ENCODE measurements at places on chromosomes 5 and 9.

DNA sequence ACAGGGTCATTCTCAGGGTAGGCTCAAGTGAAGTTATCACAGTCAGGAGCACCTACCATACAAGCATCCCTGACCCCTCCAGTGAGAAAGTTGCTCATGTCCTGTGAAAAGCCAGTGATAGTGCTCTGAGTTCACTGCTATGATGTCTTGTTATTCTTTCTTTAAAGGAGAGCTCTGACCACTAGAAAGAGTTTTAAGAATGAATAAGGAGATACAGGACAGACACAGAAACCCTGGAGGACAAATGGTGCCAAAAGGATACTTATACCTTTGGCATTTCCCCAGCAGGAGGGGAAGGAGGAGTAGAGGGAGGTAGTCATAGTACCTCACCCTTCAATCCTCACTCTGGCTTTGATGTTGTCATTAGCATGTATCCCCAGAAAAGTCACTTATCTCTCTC is 84.0 kb upstream of the AGXT2 start:
- no peak for DNase-seq

DNA sequence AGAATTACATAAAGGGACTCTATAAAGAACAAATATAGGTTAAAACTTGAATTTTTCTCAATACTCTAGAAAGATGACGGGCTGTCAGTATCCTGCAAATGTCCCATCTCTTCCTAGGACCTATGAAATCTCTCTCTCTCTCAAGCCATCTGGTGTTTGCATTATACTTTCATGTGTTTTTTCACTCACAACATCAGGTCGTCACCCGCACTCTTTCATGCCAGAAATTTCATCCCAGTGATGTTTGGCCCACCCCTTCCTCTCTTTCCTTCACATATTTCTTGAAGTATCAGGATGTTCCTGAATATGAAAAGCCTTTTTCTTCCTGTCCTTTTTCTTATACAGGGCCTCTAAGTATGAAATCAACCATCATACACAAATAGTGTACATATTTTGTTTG is 63.3 kb upstream of the GAS1 start:
- DNase-seq, result no peak

- DNase-seq, result no peak
These were observed 21.2 kb upstream of the CCNH start for GRCh38 chr5:87433945-87434344.

GRCh38 chr9:126607731-126608130 is 6.0 kb upstream of the LMX1B start:
- DNase-seq, result no peak

- no peak for DNase-seq
These were observed 141.6 kb upstream of the SPRY4 start for GRCh38 chr5:142466195-142466971.

DNA sequence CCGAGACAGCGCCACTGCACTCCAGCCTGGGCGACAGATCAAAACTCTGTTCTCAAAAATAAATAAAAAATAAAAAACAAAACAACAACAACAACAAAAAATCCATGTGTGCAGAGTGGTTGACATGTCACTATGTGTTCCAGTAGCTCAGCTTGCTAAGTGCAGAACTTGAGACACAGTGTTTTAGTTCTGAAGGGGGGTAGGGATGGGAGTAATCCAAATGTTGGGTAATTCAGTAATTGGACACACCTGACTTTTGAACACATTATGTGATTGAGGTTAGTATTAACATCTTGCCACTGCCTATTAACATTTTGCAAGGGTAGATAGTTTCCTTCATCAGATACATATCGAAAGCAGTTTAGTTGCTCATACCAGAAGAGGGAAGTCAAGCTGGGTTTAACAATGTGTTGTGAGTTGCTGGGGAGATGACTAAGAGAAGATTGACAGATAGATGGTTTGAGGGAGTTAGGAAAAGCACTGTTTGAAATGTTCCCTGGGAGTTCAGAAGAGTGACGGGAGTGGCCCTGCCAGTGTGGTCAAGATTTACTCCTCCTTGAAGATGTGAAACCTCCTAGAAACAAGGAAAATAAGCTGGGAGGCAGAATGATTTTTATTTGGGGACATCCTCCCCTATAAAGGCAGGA is 928 bp downstream of the HACD4 start:
- DNase-seq, result no peak

DNA sequence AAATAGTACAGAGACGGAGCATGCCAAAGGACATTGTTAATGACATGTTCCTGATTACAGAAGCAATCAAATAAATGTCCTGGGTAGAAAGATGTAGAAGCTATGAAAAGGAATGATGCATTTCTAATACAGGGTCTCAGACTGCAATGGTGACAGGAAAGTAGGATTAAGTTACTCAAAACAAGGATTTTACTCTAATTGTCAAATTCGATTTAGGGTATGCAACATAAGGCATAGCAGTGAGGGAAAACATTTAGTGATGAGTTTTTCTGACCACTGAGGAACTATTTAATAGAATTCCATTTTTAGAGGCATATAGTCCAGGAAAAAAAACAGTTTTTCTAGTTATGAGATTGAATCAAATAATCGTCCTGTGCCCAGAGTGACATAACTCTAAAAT is 715.1 kb upstream of the ACO1 start:
- no peak for DNase-seq

DNA sequence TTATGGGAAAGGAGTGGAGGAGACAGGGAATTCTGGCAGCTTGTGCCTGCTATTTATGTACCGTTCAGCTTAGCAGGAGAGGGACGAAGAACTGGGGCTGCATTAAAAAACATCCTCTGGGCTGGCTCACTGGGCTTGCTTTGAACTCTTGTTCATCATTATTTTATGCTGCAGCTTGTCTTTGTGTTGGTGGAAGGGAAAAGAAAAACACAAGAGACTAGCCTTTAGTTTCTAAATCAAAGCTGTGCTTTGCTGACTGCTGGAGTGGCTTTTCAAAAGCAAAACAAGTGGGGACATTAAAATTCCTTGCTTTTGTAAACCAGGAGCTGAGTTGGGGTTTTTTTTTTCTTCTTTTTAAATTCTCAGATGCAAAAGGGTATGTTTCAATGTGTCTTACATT is 5.9 kb upstream of the RGMB start:
- DNase-seq, result no peak

- DNase-seq, result no peak
These were observed 20.4 kb upstream of the SELENOP start for GRCh38 chr5:42832060-42832459.

- DNase-seq, result no peak
These were observed 87.5 kb downstream of the SLIT3 start for GRCh38 chr5:169213479-169213878.

DNA sequence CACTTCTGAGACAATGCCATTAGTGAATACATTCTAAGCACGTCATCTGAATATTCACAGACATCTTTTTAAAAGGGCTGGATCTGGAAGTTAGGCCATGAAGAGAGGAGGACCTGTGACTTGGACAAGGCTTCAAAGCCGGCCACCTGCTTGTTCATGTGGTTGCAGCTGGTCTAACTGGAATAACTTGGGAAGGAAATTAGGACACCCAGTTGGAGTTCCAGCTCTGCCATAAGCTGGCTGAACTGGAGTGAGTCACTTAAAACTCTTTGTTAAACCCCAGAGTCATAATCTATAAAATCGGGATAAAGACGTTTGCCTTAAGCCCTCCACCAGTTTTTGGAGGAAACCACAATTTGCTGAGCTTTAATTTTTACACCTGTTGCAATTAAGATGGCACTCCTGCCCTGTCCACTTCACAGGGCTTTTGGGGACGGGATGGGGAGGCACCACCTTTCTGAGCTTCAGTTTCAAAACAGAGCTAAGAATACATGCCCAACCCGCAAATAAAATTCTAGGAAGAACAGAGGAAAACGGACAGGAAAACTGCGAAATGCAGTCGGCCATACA is 536 bp upstream of the STX17 start:
- peak; percentile 44 for DNase-seq

- no peak for DNase-seq
These were observed 10.9 kb downstream of the MCTP1 start for GRCh38 chr5:95274011-95274410.

- DNase-seq, result no peak
These were observed 27.1 kb downstream of the HRH2 start for GRCh38 chr5:175684931-175685330.

GRCh38 chr5:81827500-81827899 is 76.6 kb upstream of the SSBP2 start:
- no peak for DNase-seq

DNA sequence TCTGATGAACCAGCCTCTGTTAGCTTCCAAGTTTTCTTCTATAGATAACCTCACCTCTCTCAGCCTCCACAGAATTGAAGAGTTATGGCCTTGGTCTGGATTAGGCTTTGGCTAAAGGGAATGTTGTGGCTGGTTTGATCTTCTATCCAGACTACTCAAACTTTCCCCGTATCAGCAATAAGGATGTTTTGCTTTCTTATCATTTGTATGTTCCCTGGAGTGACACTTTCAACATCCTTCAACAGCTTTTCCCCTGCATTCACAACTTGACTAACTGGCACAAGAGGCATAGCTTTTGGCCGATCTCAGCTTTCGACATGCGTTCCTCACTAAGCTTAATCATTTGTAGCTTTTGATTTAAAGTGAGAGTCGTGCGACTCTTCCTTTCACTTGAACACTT is 28.1 kb upstream of the GNE start:
- no peak for DNase-seq

DNA sequence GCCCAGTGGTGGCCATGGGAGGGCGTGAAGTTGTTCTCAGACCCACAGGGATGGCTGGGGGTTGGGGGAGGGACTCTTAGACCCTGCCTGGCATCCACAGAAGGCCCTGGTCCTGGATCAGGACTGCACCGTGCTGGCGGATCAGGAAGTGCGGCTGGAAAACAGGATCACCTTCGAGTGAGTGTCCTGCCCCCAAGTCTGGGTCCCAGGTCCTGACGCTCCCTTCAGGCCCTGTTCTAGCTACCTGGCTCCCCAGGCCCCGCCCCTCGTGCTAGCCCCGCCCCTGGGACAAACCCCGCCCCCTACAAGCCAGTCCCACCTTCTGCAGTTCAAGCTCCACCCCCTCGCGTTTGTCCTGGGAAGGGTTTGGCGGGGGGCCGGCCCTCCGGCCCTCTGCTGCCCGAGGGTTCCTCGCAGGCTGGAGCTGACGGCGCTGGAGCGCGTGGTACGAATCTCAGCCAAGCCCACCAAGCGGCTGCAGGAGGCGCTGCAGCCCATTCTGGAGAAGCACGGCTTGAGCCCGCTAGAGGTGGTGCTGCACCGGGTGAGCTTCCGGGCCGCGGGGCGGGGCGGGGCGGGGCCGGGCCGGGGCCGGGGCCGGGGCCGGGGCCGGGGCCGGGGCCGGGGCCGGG is 12.9 kb downstream of the RGS14 start:
- peak; percentile 89 for DNase-seq

- DNase-seq, result peak; percentile 10
These were observed 244.7 kb downstream of the PIK3R1 start for GRCh38 chr5:68460147-68460798.

- no peak for DNase-seq
These were observed 109.9 kb downstream of the EDIL3 start for GRCh38 chr5:84274585-84275468.

- no peak for DNase-seq
These were observed 66.7 kb downstream of the SIL1 start for GRCh38 chr5:139131465-139131864.

DNA sequence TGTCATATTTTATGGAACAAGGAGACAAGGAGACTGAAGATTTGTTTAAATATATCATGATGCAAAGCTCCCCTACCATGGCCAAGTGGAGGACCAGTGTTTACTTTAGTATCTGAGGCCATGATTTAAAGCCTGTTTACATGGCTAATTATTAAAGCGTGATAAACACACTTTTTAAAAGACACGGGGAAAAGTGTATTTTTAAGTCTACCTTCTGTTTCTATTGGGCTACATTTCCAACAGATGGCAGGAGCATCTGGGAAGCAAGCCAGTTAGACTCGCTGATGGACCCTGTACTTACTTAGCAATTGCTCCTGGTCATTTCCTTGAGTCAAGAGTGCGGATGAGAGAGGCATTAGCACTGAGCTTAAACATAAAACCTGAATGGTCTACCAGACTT is 480.3 kb upstream of the SEMA6A start:
- no peak for DNase-seq

- DNase-seq, result no peak
These were observed 13.6 kb downstream of the LCN10 start for GRCh38 chr9:136729144-136729543.

DNA sequence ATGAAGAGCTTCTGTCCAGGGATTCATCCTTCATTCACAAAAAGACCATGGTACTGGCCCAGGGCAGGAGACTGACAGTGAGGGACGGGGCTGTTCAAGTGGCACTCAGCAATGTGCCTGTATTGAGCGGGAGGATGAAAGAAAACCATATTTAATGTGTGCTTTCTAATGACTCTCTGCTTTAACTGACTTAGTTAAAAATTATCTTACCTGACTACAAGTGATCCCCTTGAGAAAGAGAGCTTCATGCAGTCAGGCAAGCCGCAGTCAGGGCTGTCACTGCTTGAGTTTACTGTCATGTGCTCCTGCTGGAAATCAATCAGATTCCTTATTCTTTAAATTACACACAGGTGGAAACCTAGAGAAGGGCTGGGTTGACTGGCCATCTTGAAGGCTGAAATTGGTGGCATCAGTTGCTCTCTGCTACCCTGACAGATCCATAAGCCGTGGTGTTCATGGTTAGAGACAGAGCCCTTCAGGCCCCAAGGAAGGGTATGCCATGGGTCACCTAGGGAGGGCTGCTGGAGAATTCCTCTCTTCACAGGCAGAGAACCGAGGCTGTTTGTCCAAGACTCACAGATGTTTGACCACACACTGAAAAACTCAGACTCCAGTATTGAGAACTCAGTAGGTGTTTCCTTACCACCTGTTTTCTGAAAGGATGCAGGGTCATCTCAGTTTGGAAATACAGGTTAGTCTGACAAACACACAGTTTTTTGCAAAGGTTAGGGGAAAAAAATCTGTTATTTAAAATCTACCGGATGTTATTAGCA is 70.9 kb downstream of the TRIO start:
- DNase-seq, result peak; percentile 30

- no peak for DNase-seq
These were observed 3.0 kb upstream of the HNRNPAB start for GRCh38 chr5:178201221-178201926.

GRCh38 chr9:21542787-21543186 is 60.7 kb upstream of the IFNE start:
- no peak for DNase-seq

DNA sequence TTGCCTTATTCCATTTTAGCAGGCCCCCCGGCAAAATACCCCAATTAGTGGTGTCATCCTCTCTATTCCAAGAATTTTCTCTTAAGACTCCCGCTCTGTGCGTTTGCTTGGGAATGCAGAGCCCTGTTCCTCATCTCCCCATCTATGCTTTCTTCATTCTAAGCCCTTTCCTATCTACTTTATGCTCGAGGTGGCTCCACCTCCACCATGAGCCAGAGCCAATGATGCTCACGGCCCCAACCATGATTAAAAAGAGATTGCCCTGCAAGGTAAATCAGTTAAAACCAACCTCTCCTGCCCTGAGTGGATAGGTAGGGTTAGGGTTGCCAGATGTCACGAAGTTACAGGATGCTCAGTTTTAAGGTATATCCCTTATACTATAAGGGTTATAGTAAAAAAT is 677 bp upstream of the TXNDC15 start:
- peak; percentile 7 for DNase-seq

- no peak for DNase-seq
These were observed 33.3 kb upstream of the SLCO6A1 start for GRCh38 chr5:102532123-102532522.

GRCh38 chr5:151128817-151129216 is 28.8 kb downstream of the ANXA6 start:
- DNase-seq, result no peak
